ENCODE measurements at places on chromosomes 11 and 22.
A peak's percentile ranks its signal among the peaks of the same experiment; 100 is the strongest.

- DNase-seq: no peak
These were observed 11.4 kb downstream of the APOBEC3A start for GRCh38 chr22:38968801-38969200.

GRCh38 chr22:42610186-42610585 lies 4.5 kb downstream of the POLDIP3 start:
- no peak for DNase-seq

GRCh38 chr11:1123970-1124369 lies 33.8 kb upstream of the MUC5AC start:
- no peak for DNase-seq

DNA sequence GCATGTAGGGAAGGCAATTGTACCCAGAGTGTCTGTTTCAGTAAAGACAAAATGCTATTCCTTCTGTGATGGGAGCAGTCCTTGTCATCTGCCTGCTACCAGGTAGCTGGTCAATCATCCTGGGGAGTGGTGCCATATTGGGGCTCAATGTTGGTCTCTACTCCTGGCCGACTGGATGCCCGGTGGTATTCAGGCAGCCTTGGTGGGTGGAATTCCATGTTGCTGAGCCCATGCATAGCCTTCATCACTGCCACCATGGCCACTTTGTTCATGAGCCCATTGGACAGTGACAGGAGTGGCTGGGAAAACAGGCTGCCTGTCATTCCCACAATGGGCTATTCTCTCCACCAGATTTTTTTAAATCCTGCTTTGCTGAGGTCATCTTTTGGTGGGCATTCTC lies 121.0 kb downstream of the WNT7B start:
- DNase-seq: no peak

DNA sequence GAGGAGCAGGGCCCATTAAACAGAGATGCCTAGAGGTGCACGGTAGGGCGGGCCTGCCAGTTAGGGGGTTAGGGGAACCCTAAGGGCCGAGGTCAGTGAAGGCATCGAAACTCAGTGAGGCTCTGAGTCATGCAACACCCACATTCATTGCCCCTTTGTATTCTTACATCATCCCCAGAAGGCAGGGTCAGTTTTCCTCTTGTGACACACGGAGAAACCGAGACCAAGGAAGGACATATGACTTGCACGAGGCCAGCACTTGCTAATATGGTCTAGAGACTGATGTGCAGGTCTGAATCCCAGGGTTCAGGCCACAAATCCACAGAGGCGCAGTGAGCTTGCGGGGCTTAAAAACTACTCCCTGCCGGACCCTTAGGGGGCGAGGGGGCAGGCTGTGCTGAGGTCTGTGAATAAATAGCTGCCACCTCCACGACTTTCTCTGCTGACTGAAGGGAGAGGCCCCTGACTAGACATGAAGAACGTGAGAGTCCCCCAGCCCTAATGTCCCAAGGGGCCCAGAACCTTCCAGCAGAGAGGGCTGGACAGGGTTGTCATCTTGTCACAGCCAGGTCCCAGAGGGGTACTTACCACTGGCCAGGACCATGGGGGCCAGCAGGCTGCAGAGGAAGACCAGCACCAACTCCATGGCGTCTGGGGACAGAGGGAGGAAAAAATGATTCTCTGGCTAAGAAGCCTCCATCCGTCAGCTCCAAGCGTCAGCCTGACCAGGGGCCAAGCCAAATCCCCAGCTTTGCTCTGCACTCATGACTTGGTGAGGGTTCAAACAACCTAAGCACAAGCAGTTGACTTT lies 17.8 kb upstream of the FXYD2 start:
- DNase-seq: no peak

- DNase-seq: no peak
These were observed 31.7 kb downstream of the TEAD1 start for GRCh38 chr11:12705874-12706273.

GRCh38 chr22:50105208-50106100 lies 15.6 kb downstream of the MOV10L1 start:
- peak; percentile 70 for DNase-seq

GRCh38 chr22:23832226-23833016 lies 6.4 kb downstream of the DERL3 start:
- DNase-seq: no peak

GRCh38 chr11:11909727-11910126 lies 68.0 kb downstream of the USP47 start:
- no peak for DNase-seq

GRCh38 chr11:99192716-99193115 lies 172.0 kb downstream of the CNTN5 start:
- no peak for DNase-seq

DNA sequence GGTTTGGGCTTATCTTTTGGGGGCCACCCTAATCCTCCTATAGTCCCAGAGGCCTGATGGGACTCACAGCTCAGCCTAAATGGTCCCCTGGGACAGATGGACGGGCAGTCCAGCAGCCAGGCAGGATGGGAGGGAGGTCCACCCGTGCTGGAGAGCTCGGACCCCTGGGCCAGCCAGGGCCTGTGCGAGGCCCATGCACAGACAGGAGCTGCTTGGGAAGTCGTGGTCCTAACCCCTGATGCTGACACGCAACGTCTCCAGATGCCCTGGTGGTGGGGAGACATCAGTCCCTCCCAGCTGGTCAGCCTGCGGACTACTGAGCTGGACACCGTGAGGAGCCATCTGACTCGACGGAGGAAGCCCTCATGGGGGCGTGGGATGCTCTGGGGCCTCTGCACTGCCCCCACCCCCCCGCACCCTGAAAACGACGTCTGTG lies 31.2 kb upstream of the MUC5AC start:
- DNase-seq: no peak

- DNase-seq: peak; percentile 36
These were observed 585 bp downstream of the CYB5R3 start for GRCh38 chr22:42648368-42649245.

GRCh38 chr11:88042238-88042637 lies 133.0 kb downstream of the RAB38 start:
- no peak for DNase-seq

DNA sequence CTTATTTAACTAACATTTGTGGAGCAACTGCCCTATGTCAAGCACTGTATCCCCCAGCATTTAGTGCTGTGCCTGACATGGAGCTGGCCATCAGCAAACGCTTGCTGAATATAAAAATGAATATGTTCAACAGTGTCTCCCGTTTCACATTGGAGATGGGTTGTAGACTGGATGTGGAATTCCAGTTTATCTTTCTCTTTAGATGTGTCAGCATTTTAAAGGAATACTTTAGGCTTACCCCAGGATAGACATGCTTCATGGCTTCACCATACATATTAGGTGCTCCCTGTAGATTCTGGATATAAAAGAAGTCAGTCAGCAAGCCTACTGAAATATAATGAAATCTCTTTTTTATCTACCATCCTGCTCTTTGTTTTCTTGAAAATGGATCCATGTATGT lies 21.3 kb upstream of the TPH1 start:
- no peak for DNase-seq

DNA sequence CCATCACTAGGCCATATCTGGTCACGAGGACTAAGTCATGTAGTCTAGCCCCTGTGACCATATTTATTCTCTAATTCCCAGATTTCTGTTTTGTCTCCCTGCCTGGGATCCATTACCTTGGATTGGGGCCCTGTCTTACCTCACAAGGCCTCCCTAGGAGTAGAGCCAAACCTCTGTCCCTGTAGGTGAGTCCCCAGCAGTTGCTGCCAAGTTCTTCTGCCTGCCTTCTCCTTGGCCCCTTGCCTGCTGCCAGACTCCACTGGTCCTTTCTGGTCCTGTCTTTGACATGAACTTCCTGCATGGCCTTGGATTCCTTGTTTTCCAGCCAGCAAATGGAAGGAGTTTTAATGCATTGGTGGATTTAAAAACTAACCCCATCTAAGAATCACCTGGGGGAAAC lies 35.6 kb upstream of the CADM1 start:
- DNase-seq: no peak

DNA sequence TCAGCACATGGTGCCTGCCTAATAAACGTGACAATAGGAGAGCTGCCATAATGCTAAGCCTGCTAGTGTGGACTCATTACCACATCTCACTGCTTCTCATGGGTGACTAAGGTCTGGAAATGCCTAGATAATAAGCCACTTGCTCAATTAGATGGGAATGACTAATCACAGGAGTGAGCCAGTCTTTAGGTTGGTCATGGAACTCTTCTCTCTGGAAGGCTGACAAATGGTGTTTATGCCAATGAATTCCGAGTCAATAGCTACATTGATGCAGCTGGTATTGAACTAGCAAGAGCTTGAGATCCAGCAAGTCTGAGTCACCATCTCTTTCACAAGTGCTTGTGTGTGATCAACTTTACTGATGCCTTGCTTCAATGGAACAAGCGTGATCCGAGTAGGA lies 334.9 kb downstream of the OPCML start:
- DNase-seq: no peak

GRCh38 chr11:35007277-35007676 lies 90.9 kb downstream of the PDHX start:
- no peak for DNase-seq

GRCh38 chr11:123443851-123444623 lies 14.0 kb downstream of the GRAMD1B start:
- no peak for DNase-seq

DNA sequence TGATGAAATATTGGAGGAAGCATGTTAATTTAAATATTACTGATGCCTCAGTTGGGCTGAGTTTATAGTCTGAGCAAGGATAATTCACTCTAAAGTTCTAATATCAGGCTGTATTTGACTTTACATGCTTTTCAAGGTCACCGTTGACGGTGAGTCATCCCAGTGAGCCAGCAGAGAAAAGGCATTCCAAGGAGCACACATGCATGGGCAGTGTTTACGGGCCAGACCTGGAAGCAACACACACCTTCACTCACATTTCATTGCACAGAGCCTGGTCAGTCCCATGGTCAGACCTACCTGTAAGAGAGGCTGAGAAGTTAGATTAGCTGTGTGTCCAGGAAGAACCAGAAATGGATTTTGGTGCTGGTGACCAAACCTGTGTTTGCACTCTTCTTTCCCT lies 53.5 kb downstream of the COMMD9 start:
- no peak for DNase-seq

DNA sequence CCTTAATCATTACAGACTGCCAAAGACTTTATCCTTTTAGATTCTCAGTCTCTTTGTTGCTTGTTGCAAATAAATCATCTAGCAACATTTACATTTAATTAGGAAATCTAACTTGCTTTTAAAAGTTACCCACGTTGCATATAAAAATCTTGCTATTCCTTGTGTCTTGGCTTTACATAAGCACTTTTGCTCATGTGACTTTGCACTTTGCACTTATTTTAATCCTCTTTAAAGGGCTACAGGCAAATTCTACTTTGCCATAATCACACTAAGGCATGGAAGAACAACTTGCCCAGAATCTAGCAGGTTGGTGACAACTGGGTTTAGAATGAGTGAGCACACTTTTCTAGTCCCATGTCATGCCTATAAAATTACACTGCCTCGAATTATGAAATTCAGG lies 25.9 kb downstream of the PRRG4 start:
- DNase-seq: no peak

DNA sequence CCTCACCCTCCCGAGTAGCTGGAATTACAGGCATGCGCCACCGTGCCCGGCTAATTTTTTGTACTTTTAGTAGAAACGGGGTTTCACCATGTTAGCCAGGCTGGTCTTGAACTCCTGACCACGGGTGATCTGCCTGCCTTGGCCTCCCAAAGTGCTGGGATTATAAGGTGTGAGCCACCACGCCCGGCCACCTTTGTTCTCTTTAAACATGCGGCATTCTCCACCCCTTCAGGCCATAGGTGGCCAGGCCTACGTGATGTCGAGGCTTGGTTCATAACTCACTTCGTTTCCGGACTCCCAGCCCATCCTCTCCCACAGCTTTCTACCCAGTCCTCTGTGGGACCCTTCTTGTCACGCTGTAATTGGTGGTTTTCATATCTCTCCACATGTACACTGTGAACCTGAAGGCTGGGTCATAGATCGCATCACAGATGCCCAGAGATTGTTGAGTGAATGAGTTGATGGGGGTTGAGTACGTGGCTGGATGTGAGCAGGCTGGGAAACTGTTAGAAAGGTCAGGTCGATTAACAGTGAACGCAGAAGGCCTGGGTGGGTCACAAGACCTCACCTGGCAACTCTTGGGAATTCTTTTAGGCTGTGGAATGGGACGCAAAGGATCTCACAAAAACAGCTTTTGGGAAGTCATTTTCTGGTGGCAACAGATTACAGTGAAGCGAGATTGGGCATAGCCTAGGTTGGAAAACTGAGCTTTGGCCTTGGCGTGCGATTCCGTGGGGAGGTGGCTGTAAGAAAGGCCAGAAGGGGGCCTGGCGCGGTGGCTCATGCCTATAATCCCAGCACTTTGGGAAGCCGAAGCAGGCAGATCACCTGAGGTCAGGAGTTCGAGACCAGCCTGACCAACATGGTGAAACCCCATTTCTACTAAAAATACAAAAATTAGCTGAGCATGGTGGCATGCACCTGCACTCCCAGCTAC lies 44.5 kb downstream of the ST14 start:
- no peak for DNase-seq

DNA sequence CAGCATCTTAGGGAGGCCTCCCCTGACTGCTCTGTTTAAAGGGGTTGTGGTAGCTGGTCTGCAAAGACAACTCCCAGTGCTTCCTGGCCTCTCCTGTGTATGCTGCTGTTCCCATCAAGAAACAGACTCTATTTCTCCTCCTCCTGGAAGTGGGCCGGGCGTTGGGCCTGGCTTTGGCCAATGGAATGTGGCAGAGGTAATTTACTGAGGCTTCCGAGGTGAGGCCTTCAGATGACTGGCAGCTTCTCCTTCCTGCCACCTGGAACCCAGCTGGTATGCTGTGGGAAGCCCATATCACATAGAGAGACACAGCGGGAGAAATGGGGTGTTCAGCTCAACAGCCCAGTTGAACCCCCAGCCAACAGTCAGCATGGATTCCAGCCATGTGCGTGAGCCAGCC lies 25.1 kb upstream of the EIF3D start:
- no peak for DNase-seq

GRCh38 chr11:69156673-69157155 lies 979 bp downstream of the SMIM38 start:
- DNase-seq: no peak

- peak; percentile 45 for DNase-seq
These were observed 18.5 kb downstream of the RBFOX2 start for GRCh38 chr22:36010090-36010489.

DNA sequence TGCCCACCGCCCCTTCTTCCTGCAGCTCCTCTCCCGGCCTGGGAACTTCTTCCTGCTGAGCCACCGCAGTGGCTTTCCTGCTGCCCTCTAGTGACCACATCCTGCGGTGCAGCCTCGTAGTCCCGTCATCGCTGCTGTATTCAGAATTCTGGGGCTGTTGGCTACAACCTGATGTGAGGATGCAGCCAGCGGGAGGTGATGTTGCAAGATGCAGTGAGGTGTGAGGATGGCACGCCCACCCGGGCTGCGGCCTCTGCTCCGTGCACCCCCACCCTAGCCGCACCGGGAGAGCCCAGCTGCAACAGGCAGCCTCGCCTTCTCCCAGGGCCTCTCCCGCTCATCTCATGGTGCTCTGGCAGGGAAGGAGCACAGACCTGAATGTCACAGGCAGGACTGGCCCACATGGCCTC lies 10.1 kb downstream of the CHST1 start:
- peak; percentile 92 for DNase-seq

DNA sequence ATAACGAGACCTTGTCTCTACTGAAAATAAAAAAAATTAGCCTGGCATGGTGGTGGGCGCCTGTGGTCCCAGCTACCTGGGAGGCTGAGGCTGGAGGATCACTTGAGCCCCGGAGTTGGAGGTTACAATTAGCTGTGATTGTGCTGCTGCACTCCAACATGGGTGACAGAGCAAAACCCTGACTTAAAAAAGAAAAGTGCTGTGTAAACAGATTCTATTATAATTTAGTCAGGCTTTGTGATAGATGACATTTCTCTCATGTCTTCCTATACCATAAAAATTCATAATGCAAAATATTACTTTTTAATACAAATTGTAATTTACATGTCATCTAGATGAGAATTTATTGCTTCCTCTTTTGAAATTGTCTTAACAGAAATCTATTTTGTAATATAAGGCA lies 94.1 kb downstream of the MTMR3 start:
- no peak for DNase-seq
